ENCODE measurements at places on chromosomes 12 and 14.
A peak's percentile ranks its signal among the peaks of the same experiment; 100 is the strongest.

DNA sequence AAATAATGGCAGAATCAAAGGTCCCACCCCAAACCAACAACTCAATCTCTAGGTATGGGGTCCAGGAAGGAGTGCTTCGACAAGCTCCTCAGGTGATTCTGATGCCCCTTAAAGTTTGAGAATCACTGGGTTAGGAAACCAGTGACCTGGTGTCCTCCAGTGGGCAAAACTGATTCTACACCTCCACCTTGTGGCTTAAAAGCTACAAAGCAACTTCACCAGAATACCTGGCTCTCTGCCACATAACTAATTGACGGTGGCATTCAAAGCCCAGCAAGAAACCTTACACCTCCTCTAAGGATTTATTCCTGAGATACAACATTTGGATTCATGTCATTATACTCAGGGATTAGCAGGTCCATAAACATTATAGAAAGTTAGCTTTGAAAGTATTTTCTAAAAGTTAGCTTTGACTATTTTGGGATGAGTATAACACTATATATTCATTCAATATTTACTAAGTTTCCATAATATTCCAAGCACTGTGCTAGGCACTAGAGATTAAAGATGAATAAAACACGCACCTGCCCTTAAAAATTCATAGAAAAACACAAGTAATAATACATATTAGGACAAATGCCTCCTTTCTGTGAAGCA lies 45.4 kb downstream of the DCAF5 start:
- DNase-seq, result no peak

GRCh38 chr12:47442310-47442709 lies 263.5 kb downstream of the RPAP3 start:
- no peak for DNase-seq

GRCh38 chr14:68127166-68127565 lies 307.6 kb downstream of the RAD51B start:
- no peak for DNase-seq

DNA sequence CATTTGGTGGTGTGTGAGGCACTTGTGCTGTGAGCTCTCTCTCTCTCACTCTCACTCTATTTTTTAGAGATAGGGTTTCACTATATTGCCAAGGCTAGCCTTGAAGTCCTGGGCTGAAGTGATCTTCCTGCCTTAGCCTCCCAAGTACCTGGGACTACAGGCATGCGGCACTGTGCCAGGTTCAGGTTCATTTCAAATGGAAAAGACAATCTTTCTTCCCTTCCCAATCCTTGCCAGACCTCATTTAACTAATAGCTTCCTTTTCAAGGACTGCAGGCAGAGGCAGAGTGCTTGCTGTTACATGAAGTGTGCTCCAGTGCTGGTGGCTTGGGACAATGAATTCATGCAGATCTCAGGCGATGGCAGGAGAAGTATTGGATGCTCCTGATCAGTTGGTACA lies 73.2 kb upstream of the BICD1 start:
- DNase-seq, result no peak

GRCh38 chr12:54602661-54603060 lies 14.2 kb upstream of the PPP1R1A start:
- DNase-seq, result no peak

GRCh38 chr14:95535226-95536021 lies 574 bp downstream of the GLRX5 start:
- no peak for DNase-seq

DNA sequence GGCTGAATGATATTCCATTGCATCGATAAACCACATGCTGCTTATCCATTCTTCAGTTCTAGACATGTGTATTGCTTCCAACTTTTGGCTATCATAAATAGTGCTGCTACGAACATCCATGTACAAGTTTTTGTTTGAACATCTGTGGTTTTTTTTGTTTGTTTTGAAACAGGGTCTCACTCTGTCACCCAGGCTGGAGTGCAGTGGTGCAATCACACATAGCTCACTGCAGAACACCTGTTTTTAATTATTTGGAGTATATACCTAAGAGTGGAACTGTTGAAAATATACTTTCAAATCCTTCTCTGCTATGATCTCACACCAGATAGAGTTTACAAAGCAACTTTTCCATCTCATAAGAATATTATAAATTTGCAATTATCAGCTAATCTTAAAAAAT lies 124.2 kb downstream of the TTC7B start:
- no peak for DNase-seq

- no peak for DNase-seq
Observed at GRCh38 chr14:32366256-32366879, 37.3 kb downstream of the AKAP6 start.

DNA sequence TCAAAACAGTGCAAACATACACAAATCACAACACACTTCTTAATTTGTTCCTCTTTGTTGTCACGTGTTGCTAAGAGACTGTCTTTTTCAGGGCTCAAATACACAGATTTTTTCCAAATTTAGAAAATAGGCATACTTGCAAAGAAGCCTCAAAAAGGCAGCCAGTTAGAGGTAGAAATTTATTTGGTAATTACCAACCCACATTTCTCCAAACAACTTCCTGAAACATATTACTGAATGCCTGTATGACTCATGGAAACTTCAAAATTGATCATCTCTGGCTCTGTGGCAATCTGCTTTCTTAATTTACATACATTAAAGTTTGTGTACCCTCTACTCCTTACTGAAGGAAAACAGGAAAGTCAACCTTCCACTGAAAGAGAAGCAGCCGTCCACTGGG lies 36.4 kb downstream of the PPM1H start:
- DNase-seq, result no peak

DNA sequence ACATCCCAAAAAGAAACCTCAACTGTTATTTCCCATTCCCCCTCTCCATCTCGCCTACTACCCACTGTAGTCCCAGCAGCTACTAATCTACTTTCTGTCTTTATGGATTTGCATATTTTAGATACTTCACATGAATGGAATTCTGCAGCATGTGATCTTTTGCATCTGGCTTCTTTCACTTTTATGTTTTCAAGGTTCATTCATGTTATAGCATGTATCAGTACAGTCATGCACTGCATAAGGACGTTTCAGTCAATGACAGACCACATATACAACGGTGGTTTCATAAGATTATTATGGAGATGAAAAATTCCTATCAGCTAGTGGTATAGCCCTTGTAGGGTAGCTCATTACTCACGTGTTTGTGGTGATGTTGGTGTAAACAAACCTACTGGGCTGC lies 24.5 kb downstream of the PCNX4 start:
- no peak for DNase-seq

GRCh38 chr12:95216711-95217376 lies 423 bp downstream of the FGD6 start:
- no peak for DNase-seq

GRCh38 chr12:115324949-115325593 lies 641.1 kb upstream of the TBX3 start:
- no peak for DNase-seq

- DNase-seq, result no peak
Observed at GRCh38 chr12:95959107-95959506, 16.0 kb downstream of the AMDHD1 start.

- no peak for DNase-seq
Observed at GRCh38 chr14:22839159-22839779, 2.9 kb downstream of the MMP14 start.

DNA sequence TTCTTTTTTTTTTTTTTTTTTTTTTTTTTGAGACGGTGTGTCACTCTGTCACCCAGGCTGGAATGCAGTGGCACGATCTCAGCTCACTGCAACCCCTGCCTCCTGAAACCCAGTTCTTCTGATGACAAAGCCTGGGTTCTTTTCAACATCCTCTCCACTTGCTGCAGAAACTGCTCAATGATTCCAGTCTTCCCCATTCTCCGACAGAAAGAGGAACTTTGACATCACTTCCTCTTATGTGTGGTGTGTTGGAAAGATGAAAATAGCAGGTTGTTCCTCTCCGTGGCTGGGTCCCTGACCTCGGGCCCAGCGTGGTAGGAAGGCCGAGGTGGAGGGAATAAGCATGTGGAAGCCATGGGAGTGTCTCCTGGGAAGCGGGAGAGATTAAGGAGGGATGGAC lies 198.4 kb downstream of the PHETA1 start:
- no peak for DNase-seq

- no peak for DNase-seq
Observed at GRCh38 chr12:33476058-33476457, 36.4 kb upstream of the SYT10 start.

DNA sequence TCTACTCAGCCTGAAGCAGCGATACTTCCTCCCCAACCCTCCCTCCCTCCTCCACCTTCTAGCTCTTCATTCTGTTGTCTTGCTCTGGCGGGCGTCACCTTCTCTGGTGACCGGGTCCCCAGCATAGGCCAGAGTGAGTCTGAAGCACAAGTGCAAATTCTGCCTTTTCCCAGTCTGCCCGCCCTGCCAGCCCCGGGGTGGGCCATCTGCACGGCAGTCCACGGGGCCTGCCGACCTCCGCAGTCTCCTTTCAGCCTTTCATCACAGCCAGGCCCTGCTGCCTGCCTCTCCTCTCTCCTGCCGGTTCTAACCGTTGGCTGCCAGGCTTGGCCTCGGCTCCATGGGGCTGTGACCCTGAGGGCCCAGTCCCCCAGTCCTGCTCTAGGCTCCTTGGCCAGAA lies 58.7 kb downstream of the TESC start:
- no peak for DNase-seq

- DNase-seq, result no peak
Observed at GRCh38 chr14:87873741-87874140, 119.2 kb downstream of the GALC start.

GRCh38 chr12:14773685-14774073 lies 29.6 kb downstream of the WBP11 start:
- no peak for DNase-seq

- DNase-seq, result no peak
Observed at GRCh38 chr12:38124247-38125012, 192.1 kb upstream of the ALG10B start.

- no peak for DNase-seq
Observed at GRCh38 chr12:70247653-70248199, 4.5 kb downstream of the CNOT2 start.

GRCh38 chr12:50041062-50041860 lies 16.0 kb upstream of the RACGAP1 start:
- DNase-seq, result no peak

DNA sequence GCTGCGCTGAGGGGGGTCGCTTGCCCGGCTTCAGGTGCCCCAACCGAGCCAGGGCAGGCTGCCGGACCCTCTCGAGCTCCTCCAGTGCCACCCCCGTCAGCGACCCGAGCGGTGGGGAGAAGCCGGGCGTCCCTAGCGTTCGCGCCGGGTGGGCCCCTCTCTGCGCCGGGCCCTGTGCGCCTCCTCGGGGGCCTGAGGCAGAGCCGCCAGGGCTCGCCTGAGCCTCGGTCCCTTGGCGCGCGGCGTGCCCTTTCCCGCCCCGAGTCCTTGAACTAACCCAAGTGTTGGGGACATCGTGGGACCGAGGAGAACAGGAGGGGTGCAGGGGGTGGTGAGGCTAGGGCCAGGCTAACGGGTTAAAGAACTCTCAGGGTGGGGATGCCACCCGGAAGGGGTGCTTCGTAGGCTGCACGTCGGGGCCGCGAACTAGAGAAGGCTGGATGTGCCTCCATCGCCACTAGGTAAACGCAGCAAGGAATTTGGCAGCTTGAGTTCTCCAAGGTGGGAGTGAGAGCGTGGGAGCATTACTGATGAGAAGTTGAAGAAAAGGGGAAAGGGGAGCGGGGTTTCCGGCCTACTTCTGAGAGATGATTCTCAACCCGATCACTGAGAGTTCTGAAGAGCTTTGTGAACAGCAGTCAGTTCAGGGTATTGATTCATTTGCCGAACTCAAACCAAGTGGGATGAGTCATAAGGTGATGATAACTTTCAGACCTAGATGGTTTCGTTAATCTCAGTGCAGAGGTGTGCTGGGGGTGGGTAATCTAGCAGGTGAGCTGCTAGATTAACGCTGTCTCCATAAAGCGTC lies 618 bp downstream of the RNF34 start:
- DNase-seq, result peak; percentile 71

DNA sequence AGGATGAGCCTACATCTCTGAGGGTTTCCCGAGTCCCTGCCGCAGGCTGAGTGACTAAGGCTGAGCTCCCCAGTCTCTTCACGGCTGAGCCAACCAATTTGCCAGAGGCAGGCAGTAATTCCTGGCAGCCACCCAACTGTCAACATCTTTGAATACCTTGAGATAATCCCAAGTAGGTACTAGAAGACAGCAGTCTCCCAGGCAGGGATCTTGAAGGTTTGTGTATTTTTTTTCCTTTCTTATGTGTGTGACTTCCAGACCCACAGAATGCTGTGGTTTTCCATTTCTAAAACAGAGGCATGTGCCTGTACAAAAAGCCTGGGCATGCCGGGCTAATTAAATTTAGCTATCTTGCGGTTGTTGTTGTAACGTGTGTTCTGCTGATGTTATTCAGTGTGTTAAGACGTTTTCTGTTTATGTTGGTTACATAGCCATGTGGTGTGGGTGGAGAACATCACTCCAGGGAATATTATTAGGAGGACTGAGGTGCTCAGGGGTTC lies 155.5 kb downstream of the ANO2 start:
- DNase-seq, result no peak

GRCh38 chr14:72790887-72791566 lies 102.9 kb downstream of the DPF3 start:
- DNase-seq, result no peak

DNA sequence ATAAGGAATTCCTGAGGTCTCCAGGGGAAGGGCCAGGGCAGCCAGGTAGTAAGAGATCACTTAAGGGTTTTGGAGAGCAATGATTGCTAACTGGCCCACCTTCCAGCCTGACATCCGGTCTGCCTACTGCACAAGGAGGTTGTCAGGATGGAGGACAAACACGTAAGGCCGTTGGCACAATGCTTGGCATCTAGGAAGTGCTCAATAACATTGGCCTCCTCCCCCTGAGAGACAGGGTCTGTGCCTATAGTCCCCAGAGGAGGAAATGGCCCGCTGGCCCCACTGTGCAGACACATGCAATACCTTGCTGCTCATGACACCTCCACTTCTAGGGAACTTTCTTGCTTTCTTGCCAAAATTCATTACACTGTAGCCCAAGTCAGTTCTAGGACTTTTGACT lies 73.2 kb downstream of the NTF3 start:
- DNase-seq, result no peak

DNA sequence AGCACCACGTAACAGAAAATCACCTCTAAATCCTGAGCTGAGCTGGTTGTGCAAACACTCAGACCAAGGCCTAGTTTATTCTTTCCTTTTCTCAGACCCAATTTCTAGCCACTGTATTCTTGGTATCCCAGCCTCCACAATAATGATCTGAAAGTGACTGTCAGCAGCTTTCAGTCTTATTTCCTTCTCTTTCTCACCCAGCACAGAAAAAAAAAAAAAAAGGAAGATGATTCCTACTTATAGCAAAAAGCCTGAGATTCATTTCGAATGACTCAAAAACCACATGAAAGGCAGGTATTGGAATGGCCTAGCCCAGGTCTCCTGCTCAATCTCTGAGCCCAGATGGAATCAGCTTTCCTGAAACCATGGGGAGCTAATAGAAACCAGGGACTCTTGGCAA lies 298.6 kb upstream of the PPFIA2 start:
- no peak for DNase-seq

- DNase-seq, result peak; percentile 58
Observed at GRCh38 chr14:100341301-100342031, 18.3 kb downstream of the SLC25A47 start.
